ENCODE measurements at places on chromosomes 16 and 17.

GRCh38 chr16:87678618-87679017 lies 76.3 kb downstream of the JPH3 start:
- DNase-seq: no peak

DNA sequence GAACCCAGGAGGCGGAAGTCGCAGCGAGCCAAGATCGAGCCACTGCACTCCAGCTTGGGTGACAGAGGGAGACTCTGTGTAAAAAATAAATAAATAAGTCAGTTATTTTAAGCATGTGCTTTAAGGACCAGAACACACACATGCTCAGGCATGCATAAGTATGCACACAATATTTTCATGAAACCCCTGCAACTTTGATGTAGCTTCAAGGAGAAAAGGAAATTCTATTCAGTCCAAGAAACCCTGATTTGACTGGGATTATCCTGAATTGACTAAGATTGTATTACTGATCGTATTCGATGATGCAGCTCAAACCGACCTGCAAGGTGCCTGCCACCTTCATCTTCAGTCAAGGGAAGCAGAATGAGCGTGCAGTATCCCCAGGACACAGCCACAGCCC lies 841 bp downstream of the TEKT5 start:
- DNase-seq: no peak

DNA sequence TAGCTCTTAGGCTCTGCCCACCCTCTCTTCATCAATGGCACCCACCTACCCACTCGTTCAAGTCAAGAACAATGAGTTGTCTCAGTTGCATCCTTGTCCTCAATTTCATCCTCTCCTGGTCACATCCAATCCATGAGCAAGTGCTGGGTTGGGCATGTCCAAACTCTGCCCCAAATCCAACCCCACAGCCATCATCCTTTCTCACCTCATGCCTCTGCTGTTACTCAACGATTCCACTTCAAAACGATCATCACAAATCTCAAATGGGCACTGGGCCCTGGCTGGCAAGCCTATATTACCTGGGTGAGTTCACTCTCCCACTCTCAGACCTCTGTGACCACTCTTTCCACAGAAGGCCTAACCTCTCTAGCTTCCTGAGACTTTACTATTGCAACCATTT lies 12.0 kb upstream of the TEX2 start:
- no peak for DNase-seq

DNA sequence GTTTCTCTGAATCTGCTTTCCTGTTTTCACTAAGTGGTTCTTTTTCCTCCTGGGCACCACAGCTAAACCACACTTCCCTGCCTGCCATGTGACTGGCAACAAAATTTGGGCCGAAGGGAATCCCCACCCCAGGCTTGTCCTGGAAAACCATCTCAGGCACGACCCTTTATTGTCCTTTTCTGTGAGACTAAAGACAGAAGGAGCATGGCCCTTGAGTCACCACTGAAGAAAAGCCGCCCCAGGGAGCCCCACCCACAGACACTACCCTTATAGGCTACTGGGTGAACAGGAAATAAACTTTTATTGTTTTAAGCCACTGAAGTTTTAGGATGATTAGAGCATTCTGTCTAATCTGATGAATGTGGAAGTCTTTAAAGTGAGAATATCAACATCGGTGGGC lies 88.6 kb upstream of the BRD7 start:
- no peak for DNase-seq

- DNase-seq: no peak
Observed at GRCh38 chr16:68233835-68234187, 2.1 kb downstream of the ESRP2 start.

- DNase-seq: no peak
Observed at GRCh38 chr17:78719630-78720298, 62.3 kb downstream of the CYTH1 start.

DNA sequence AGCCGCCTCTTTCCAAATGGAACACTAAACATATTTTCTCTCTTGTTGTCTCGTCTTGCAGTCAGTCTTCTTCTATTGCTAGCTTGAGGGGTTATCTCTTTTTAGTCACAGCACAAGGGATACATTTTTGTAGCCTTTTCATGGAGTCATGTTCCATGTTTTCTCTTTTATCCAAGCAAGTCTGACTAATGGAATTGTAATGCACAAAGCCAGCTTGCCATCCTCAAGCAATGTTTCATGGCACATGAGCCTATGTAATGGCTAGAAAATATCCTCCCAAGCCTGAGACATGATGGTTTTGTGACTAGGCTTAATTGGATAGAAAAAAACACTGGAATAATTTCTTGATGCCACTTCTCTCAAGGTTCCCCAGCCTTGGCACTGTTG lies 414.6 kb upstream of the GOT2 start:
- DNase-seq: no peak

DNA sequence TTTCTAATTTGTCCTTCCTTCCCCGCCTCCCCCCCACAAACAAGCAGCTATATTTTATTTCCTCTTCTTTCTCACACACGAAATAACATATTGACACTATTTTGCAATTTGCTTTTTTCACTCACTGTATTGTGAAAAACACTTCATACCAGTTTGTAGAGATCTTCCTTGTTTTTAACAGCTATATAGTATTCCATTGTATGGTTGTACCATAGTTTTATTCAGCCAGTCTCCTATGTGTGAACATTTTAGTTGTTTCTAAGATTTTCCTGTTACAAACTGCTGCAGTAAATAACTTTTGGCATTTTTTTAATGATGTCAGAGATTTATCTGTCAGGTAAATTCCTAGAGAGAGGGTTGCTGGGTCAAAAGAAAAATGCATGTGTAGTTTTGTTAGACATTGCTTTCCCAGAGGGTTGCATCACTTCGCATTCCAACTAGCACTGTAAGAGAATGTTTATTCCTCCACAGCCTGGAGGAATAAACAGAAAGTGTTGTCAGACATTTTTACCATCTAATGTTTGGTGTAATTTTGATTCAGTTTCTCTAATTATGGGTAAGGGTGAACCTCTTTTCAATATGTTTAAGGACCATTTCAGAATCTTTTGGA lies 101.2 kb downstream of the MRTFB start:
- no peak for DNase-seq

GRCh38 chr16:65884018-65884417 lies 482.5 kb upstream of the CDH5 start:
- no peak for DNase-seq

DNA sequence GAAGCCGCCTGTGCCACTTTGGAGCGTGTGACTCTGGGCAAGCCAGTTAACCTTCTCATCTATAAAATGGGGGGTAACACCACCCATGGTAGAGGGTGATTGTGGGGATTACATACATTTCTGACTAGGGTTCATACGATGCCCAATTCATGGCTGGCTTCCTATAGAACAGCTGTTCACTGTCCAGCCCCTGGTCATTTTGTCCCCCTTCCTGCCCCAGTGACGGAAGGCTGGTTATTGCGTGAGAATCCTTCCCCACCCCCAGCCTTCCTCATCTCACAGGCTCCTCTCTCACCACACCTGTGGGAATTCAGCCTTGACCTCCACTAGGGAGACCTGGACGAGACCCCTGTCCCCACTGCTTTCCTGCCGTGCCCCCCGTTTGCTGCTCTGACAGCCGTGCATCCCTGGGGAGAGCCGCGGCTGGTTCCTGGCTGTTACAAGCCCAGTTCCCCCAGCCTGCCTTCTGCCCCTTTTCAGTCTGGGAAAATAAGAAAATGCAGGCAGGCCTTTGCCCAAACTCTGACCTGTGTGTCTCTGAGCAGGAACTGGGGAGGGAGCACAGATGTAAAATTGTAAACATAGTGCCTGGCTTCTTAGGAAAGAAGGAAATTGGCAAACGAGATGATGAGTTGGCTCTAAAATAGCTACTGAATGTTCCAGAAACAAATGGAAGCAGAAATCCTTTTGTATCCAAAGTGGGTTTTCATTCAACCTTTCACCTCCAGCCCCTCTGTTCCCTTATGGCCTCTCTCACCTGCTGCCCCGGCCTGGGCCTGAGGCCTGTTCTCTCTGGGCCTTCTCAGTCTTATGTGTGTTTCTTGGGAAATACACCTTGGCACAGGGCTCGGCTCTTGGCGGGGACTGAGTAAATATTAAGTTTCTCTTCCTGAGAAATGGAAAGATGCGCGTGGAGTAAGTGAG lies 67.3 kb downstream of the OR1D5 start:
- no peak for DNase-seq

GRCh38 chr17:16199093-16199492 lies 16.2 kb downstream of the NCOR1 start:
- DNase-seq: no peak

DNA sequence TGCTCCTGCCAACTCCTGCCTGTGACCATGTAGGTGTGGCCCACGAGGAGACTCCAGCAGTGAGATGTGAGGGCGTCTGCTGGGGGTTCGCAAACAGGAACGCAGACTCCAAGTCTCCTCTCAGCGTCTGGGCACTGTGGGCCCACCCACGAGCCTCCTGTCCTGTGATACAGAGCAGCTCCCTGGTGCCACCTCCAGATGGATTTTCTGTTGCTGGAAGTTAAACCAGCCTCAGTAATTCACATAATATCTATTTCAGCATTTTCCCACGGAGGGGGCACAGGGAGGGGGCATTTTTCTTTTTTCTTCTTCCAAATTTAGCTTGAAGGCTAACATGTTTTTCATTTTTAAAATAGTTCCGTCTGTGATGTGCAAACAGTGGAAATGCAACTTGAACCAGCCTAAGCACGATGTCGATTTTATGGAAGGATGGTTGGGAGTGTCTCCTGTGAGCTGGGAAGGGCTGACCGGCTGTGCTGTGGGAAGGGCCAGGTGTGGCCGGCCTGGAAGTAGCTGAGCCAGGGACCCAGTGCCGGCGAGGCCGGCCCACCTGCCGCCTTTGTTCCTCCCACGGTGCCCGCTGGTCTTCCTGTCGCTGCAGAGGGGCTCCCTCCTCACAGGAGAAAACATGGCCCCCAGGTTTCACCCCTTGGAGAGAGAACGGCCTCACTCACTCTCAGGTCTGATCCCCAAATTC lies 3.9 kb upstream of the RAB40B start:
- no peak for DNase-seq

DNA sequence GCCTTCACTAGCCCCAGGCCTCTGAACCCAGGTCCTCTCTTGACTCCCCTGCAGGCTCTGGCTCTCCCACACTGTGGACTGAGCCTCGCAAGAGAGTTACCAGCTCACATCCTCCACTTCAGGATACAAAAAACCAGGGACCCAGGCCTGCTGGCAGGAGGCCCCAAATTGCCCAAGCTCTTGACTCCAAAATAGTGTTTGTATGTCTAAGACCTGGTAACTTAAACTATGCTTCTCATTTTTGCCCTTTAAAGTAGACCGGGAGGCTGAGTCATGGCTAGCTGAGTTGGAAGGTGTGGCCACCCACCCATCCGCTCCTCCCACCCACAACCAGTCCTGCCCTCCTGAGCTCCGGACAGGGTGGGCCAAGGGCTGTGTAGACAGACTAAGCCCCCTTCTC lies 250.0 kb downstream of the SOX9 start:
- no peak for DNase-seq

GRCh38 chr16:54718376-54718775 lies 212.3 kb upstream of the IRX5 start:
- no peak for DNase-seq

GRCh38 chr17:28926366-28926765 lies 23.5 kb upstream of the DHRS13 start:
- no peak for DNase-seq

GRCh38 chr16:27432558-27432957 lies 30.6 kb downstream of the IL21R start:
- no peak for DNase-seq

GRCh38 chr17:50147841-50148225 lies 2.6 kb downstream of the PPP1R9B start:
- DNase-seq: no peak

DNA sequence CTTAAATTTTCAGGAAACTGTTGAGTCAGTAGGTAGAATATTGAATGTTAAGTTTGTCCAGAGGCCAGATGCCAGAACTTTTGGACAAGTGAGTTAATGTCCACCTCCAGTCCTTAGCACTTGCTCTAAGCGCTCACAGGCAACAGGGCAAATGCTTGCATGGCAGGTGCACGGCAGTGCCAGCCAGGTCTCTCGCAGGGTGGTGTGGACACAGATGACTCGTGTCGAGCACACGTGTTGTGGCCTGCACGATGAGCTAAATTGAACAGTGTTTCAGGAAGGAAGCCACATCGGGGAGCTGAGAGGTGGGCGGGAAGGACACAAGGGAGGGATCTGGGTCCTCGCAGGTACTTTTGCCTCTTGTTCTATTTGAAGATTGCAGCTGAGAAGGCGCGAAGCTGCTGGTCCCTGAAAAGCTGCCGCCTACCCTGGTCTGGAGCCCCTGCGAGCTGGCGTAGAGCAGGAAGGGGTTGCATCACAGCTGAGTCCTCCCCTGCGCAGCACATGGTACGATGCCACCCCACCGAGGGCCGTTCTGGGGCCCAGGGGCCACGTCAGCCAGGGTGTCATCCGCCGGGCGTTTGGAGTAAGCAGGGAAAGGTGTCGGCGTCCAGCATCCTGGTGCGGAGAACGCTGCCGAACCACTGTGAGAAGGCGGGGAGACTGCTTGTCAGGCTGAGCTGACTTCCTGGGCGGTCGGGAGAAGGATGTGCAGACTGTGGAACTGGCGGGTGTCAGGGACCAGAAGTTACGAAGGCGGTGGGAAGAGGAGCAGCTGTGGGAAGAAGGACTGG lies 6.3 kb downstream of the RAB40C start:
- peak; percentile 72 for DNase-seq

GRCh38 chr16:19380328-19380727 lies 37.4 kb upstream of the TMC5 start:
- no peak for DNase-seq

- DNase-seq: no peak
Observed at GRCh38 chr16:10093576-10093975, 88.7 kb downstream of the GRIN2A start.

DNA sequence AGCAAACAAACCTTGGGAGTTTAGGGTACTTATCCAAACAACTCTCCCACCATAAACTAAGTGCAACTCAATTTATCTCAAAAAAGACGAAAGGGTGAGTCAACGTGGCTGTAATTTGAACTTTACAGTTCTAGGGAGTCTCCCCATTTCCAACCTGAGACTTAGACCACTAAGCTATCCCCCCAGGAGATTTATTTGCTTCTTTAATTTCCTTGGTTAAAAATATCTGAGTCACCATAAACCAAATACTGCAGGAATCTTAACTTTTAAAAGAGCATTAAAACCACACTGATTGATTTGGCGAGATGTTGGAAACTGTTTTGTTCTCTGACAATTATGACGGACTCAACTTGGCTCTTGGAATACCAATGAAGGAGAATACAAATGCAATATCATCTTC lies 299.3 kb upstream of the SOX9 start:
- DNase-seq: no peak

DNA sequence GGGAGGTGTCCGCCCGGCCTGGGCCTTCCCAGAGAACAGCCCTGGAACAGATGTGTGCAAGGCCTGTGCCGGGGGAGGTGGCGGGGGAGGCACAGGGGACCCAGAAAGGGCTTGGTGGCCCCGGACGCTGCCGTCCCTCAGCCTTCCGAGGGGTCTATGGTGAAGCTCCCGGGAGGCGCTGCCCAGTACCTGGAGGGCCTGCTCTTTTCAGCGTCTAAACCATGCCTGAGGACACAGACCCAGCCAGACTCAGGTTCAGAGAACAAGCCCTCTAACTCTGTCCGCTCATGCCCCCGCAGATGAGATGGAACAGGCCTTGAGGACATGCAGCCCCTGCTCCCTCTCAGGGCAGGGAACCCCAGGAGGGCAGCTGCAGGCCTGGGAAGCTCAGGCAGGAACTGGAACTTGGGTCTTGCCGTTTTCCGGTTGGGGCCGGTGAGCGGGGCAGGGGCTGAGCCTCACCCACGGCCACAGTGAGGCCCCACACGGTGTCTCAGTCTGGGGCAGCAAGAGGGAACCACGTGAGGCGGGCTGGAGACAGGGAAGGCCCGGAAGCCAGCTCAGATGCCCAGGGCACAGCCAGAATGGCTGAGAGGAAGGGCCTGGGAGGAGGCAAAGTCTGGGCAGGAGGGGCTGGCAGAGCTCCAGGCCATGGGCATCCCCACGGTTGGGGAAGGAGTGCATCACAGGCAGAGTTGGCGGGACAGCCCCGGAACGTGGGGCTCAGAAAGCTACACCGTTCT lies 12.5 kb downstream of the SLC16A3 start:
- peak; percentile 71 for DNase-seq
